ENCODE measurements at places on chromosomes 5 and 9. TPM values are rescaled to one million over a fixed set of nuclear protein-coding genes. Genes with fewer than 3 reads are reported as not detected.

DNA sequence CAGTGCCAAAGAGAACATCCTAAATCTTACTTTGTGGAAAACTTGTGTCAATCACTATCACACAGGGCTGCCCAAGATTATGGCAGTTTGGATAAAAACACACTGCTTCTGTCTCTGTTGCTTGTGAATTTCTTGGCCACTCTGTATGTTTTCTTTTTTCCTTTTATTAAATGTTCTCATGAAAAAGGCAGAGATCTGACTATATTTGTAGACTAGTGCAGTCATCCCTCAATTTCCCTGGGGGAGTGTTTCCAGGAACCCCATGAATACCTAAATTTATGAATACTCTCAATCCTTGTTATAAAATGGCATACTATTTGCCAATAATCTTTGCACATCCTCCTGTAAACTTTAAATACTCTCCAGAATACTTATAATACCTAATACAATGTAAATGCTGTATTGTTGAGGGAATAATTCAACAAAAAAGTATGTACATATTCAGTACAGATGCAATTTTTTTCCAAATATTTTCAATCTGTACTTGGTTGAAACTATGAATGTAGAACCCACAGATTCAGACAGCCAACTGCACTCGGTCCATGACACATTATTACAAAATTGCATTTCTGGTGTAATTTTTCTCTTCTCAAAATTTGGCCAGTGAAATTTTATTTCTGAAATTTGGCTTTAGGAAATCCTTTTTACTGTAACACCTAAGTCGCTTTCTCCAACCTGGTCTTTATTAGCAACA lies 391.9 kb upstream of the PRR16 start:
- no peak overlapping the region for H3K4me3 ChIP-seq
- H3K4me1 ChIP-seq = no peaks in the 10 kb centered on the region
- H3K27me3 ChIP-seq = no peaks in the 10 kb centered on the region
- no peaks in the 10 kb centered on the region for H3K36me3 ChIP-seq
- no peak for DNase-seq

GRCh38 chr5:153445875-153446579 lies 44.4 kb upstream of the GRIA1 start:
- no peaks in the 10 kb centered on the region for H3K27me3 ChIP-seq
- peak; percentile 2 for DNase-seq
- no peaks in the 10 kb centered on the region for H3K4me1 ChIP-seq
- no peaks in the 10 kb centered on the region for H3K36me3 ChIP-seq
- no peak overlapping the region for H3K4me3 ChIP-seq
- H3K27ac ChIP-seq = no peak overlapping the region

DNA sequence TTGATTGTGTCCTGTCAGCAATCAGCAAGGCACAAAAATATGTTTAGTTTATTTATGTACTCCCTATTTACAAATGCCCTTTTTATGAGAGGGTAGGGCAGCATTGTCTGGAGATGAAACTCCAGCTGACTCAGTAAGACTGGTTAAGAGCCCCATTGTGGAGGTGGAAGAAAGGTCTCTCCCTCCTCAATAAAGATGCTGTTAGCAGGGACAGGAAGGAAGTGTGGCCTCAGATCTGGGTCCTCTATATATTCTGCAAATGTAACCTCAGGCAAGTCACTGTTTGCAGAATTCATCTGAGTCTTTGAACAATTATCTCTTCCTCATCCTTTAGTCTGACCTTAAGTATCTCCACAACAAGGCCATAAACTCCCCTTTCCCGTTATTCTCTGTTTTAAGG lies 48.3 kb upstream of the TRAF1 start:
- no peak overlapping the region for H3K27ac ChIP-seq
- no peak overlapping the region for H3K4me3 ChIP-seq
- H3K27me3 ChIP-seq = no peaks in the 10 kb centered on the region
- H3K4me1 ChIP-seq = peaks cover 7% of the 10 kb centered on the region

- H3K36me3 ChIP-seq = no peaks in the 10 kb centered on the region
- no peaks in the 10 kb centered on the region for H3K4me1 ChIP-seq
- H3K27me3 ChIP-seq = no peaks in the 10 kb centered on the region
- DNase-seq = no peak
- H3K4me3 ChIP-seq = no peak overlapping the region
- H3K27ac ChIP-seq = no peak overlapping the region
Measured at GRCh38 chr9:103992938-103993579, 101.0 kb upstream of the SMC2 start.

DNA sequence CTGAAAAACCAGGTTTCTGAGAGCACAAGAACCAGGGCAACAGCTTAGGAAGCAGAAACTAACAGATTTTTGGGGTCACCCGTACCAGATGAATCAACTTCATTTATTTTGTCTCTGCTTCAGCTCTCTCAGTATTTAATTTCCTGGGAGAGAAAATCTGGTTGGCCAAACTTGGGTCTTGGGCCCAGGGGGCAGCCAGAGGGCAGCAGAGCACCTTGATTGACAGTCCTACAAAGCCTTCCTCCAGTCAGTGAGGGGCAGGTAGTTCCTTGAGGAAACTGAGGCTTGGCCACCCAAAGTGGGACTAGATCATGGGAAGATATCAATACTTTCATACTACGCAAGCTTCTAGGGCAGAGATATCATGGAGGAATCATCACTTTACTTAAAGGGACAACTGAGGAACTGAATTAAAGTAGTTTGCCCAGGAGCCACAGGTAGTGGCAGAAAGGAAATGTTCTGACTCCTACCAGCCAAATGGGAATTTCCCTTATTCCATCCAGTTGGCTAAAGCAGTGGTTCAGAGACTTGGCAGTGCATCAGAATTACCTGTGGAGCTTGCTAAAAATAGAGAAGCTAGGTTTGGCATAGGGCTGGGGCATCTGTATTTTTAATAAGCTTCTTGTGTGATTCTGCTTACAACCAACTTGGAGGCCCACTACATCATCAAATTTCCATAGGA lies 21.5 kb upstream of the ARHGAP26 start:
- H3K4me3 ChIP-seq = no peak overlapping the region
- no peaks in the 10 kb centered on the region for H3K36me3 ChIP-seq
- H3K27me3 ChIP-seq = no peaks in the 10 kb centered on the region
- H3K27ac ChIP-seq = no peak overlapping the region

DNA sequence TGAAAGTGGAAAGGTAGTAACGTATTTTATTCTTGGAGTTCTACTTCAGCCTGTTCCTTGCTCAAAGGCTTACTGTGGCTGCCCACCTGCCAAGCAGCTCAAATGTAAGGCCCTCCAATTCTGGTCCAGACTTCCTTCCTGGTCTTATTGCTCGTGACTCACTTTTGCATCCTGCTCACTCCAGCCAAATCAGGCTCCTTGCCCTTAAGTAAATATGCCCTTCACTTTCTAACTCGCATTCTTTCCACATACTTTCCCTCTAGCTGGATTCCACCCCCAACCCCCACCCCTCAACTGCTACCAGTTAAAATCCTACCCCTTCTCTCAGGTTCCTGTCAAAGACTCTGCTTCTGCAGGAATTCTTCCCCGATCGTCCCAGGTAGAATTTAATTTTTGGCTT lies 96.6 kb downstream of the GALNT10 start:
- H3K4me1 ChIP-seq = peaks cover 29% of the 10 kb centered on the region
- no peaks in the 10 kb centered on the region for H3K27me3 ChIP-seq
- no peaks in the 10 kb centered on the region for H3K36me3 ChIP-seq
- H3K27ac ChIP-seq = peak overlapping the region; percentile 67

DNA sequence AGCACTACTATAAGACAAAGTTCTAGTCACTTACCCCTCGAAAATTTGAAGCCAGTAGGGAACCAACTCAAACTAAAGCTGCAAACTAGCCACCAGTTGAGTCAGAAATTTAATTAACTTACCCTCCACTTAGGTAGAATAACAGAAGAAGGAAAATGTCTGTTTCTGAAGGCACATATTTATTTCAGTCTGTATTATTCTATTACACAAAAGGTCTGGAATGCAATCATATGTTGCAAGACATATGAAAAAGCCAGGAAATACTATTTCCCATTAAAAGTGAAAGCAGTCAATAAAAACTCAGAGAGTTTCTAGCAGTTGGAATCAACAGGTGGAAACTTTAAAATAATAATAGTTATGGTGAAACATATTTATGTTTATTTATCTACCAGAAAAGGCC lies 79.2 kb upstream of the SLCO4C1 start:
- DNase-seq = no peak
- no peak overlapping the region for H3K27ac ChIP-seq
- no peak overlapping the region for H3K4me3 ChIP-seq
- H3K36me3 ChIP-seq = no peaks in the 10 kb centered on the region

DNA sequence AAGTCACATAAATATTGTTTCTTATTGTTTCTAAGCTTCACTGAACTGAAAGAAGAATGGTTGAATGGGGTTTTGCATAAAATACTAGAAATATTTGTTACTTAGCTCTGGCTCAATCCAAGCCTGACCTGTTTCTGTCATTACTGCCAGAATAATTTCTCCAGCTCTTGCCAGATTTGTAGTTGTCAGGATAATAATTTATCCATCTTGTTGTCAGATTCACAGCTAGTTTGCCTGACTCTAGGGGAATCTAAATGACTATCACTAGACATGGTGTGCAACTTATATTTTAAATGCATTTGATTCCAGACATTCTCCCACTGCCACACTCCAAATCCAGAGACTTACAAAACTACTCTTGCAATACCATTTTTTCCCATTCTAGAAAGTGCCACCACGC lies 422.7 kb downstream of the ZSWIM6 start:
- no peak for DNase-seq
- no peak overlapping the region for H3K4me3 ChIP-seq
- no peak overlapping the region for H3K27ac ChIP-seq
- H3K27me3 ChIP-seq = no peaks in the 10 kb centered on the region
- H3K4me1 ChIP-seq = no peaks in the 10 kb centered on the region

DNA sequence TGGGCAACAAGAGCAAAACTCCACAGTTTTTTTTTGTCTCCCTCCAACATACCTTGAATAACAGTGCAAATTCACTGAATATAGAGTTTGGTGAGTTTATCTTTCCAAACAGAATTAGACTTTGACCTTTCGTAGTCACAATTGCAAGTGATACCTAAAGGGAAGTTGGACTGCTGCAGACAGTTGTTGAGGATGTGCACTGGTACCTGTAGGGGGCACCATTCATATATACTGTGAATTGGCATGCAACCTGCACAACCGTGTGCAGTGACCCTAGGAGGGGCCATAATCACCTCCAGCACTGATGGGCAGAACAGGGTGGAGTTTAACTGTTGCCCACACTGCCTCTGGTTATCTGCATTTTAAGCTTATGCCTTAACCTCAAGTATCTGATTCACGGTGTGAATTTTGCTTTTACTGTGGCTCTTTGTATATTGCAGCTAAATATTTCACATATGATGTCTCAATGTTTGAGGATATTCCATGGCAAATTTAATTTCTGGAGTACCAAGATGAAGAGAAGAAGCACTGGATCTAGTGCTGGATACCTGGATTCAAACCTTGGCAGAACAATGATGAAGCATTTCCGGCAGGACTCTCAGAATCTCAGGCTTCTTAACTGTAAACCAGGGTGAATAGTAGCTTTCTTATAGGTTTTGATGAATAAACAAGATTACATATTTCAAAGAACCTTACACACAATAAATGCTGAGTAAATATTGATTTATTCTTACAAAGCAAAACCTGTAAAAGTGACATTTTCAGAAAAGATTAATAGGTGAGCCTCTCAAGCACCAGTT lies 144.3 kb downstream of the ACTBL2 start:
- no peak overlapping the region for H3K27ac ChIP-seq
- H3K36me3 ChIP-seq = no peaks in the 10 kb centered on the region
- H3K27me3 ChIP-seq = no peaks in the 10 kb centered on the region
- no peaks in the 10 kb centered on the region for H3K4me1 ChIP-seq

- H3K36me3 ChIP-seq = no peaks in the 10 kb centered on the region
- no peak overlapping the region for H3K4me3 ChIP-seq
- no peak overlapping the region for H3K27ac ChIP-seq
- DNase-seq = no peak
- no peaks in the 10 kb centered on the region for H3K4me1 ChIP-seq
Measured at GRCh38 chr5:57862942-57863341, 380.3 kb upstream of the ACTBL2 start.

DNA sequence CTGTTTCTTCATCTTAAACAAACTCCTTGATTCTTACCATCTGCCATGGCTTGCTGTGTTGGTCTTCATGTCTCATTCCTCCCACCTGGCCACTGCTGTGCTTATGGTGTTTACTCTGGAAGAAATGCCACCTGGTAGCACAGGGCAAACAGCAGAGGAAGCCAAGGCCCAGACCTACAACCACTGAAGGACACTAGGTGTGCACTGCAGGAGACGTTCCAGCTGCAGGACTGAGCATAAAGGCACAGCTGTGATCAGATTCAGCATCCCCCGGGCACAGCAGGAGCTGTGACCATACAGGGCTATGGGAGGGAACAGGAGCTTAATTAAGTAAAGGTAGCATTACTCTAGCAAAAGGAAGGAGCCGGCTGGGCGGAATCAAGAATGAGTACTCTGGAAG lies 12.6 kb upstream of the GNAQ start:
- H3K27ac ChIP-seq = no peak overlapping the region
- no peak for DNase-seq
- peaks cover 21% of the 10 kb centered on the region for H3K4me1 ChIP-seq
- no peaks in the 10 kb centered on the region for H3K27me3 ChIP-seq

DNA sequence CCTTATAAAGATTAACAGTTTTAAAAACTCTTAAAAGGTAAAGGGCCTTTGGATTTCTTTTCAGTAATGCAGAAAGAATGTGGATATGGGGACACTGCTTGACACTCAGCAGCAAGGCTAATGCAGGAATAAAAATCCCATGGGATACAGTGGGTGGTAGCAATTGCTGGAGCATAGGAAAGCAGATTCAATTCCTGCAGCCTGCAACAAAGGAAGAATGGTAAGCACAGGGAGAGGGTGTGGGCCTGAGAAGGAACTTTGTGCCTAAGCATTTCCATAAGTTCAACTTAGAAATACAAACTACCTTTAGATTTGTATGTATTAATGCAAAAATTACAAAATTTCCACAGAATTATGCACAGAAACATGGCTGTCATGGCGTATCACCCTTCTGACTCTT lies 65.8 kb upstream of the CDK5RAP2 start:
- no peaks in the 10 kb centered on the region for H3K4me1 ChIP-seq
- no peaks in the 10 kb centered on the region for H3K27me3 ChIP-seq
- no peak overlapping the region for H3K4me3 ChIP-seq
- DNase-seq = no peak
- no peak overlapping the region for H3K27ac ChIP-seq

Gene ITGA1
- total RNA-seq = 48.5 TPM

Gene KIF20A
- not detected for total RNA-seq

All from thyroid gland (tissue), 4 donors.